ENCODE measurements at places on chromosomes 1 and 21. TPM values are rescaled to one million over a fixed set of nuclear protein-coding genes. Genes with fewer than 3 reads are reported as not detected.

DNA sequence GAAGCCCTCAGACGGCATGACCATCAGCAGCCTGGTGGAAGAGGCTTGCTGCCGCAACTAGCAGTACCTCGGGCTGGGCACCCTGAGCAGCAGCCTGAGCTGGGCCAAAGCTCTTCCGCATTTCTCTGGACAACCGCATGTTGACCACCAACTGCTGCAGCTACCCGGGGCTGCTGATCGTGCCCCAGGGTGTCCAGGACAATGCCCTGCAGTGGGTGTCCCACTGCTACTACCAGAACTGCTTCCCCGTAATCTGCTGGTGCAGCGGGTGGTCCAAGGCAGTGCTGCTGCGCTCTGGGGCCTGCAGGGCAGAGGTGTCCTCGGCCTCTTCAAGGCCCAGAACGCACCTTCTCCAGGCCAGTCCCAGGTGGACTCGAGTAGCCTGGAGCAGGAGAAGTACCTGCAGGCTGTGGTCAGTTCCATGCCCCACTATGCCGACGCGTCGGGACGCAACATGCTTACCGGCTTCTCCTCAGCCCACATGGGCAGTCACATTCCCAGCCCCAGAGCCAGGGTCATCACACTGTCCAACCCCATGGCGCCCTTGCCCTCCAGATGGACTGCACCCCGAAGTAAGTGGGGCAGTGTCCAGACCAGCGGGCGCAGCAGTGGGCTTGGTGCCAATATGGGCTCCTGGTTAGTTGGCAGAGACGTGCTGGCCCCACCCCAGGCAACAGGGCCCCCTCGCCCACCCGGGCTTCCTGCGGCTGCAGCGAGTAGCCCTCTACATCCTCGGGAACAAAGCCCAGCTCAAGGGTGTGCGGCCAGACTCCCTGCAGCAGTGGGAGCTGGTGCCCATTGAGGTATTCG is 19.5 kb upstream of the NPPB start:
- no peak for DNase-seq

GRCh38 chr1:198268784-198269645 is 112.2 kb downstream of the NEK7 start:
- DNase-seq = no peak

Gene AKT3
- total RNA-seq = 64.5 TPM

DNA sequence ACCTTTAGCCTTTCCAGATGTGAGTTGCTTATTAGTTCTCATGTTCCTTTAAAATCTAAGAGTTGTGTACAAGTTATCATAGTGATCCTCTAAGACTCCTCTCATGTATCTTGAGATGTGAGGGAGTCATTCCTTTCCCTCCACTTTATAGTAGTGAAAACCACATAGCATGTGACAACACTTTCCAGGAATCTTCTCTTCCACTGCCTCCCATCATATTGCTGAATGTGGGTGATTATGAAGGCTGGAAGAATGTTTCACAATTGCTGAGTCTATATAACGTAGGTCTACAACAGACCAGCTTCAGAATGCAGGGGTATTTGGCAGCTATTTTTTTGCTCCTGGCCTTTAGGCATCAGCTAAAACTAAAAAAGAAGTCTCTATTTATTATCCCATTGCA is 44.7 kb upstream of the LRRC7 start:
- DNase-seq = peak; percentile 92

Data from astrocyte (in vitro differentiated cells and primary cell).